ENCODE measurements at places on chromosomes 1 and 21.

DNA sequence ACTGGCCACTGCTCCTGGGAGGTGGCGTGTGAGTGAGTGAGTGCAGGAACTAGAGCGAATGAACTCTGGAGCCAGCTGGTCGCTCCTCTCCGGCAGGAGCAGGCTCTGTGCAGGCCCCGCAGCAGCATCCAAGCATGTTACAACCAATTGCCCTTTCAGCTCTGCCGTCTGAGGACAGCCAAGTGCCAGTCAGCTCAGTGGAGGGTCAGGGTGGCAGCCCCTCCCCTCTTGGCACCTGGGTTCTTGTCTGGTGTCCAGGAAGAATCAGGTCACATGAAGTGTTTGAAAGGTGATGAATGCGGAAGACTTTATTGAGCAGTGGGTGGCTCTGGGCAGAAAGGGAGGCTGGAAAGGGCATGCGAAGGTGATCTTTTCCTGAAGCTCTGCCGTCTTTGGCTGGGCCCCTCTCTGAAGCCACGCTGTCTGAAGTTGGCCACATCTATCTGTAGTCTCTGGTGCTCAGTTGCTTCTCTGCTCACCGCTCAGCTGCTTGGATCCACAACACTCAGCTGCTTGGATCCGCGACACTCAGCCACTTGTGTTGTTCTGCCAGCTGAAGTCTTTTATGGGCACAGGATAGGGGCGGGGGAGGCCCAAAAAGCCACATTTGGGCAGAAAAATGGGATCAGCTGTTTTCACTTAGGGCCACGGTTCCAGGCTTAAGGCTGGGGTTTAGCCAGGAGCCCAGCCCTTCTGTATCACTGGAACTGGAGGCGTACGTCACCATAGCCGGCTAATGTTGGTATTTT is 139.8 kb downstream of the ADSS2 start:
- DNase-seq: no peak
- H3K4me3 ChIP-seq: no peak overlapping the region
- no peaks in the 10 kb centered on the region for H3K36me3 ChIP-seq
- no peaks in the 10 kb centered on the region for H3K4me1 ChIP-seq

DNA sequence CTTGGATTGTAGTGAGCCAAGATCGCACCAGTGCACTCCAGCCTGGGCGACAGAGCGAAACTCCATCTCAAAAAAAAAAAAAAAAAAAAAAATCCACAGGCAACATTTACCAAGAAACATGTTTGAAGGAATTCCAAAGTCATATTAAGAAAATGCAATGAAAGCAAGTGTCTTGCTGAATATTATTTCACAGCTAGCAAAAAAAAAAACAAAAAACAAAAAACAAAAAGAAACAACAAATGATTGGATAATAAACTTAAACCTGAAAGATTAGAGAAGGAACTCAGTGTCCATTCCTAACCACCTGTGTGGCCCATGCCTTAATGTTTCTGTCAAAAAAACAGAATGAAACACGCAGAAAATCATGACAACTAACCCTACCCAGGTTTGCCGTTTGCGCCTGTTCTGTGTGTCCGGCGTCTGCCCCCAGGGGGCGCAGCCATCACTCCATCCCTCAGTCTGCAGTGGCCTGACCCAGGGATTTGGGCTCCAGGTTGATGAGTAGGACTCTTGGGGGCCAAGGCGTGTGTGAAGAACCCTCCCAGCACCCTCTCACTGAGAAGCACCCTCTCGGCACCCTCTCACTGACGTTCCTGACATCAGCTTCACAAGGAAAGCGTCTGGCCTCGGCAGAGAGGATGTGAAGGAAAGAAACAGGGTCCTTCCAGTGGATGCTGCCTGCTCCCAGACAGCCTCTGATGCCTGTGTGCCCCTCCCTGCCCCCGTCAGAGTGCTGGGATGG is 19.2 kb upstream of the PTTG1IP start:
- H3K4me1 ChIP-seq: peaks cover 6% of the 10 kb centered on the region
- no peak overlapping the region for H3K4me3 ChIP-seq
- no peaks in the 10 kb centered on the region for H3K27me3 ChIP-seq
- H3K36me3 ChIP-seq: no peaks in the 10 kb centered on the region
- DNase-seq: peak; percentile 77
- no peak overlapping the region for H3K27ac ChIP-seq

DNA sequence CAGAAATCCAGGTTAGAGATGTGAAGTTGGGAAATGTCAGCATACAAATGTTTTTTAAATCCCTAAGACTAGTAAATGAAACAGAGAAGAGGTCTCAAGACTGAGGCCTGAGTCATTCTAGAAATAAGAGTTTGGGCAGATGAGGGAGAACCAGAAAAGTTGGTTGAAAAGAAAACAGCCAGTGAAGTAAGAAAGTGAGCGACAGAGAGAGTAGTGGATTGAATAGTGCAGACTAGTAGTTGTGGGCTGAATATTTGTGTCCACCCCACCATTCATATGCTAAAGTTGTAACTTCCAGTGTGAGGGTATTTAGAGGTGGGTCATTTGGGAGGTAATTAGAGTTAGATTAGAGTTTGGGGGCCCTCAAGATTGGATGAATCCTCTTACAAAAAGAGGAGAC is 889.2 kb downstream of the TTLL7 start:
- no peaks in the 10 kb centered on the region for H3K4me1 ChIP-seq
- DNase-seq: no peak
- H3K4me3 ChIP-seq: no peak overlapping the region
- no peak overlapping the region for H3K27ac ChIP-seq
- no peaks in the 10 kb centered on the region for H3K27me3 ChIP-seq

DNA sequence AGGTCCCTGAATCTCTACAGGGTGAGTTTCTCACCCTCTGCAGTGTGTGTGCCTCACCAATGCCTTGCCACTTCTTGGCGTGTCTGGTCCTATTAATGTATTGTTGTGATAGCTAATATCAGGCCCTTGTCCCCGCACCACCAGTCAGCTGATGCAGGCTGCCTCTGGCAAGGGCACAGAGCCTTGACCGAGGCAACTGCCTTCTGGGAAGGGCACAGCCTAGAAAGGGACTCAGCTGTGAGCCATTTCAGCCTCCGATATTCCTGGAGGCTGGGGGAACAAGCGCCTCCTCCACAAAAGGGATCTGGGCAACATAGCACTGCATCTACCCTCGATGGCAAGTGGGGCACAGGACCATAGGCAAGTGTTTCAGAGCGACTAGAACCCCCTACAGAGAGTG is 27.0 kb downstream of the IL10RB start:
- no peaks in the 10 kb centered on the region for H3K27me3 ChIP-seq
- H3K4me3 ChIP-seq: no peak overlapping the region
- H3K36me3 ChIP-seq: no peaks in the 10 kb centered on the region

DNA sequence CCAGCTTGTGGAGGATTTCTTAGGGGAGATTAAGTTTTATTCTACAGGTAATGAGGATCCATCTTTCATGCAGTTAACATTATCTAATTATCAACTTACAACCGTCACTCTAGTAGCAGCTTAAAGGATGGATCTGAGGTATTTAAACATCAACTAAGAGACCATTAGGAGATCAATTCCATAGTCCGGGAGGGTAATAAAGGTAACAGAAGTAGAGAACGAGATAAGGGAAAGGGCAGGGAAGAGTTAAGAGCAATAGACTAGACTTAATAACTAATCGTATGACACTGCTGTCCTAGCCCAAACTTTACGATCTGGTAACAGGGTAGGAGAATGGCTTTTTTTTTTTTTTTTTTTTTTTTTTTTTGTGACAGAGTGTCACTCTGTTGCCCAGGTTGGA is 19.5 kb upstream of the CCDC17 start:
- H3K36me3 ChIP-seq: peaks cover 20% of the 10 kb centered on the region
- H3K27ac ChIP-seq: no peak overlapping the region
- no peak for DNase-seq
- H3K27me3 ChIP-seq: no peaks in the 10 kb centered on the region

DNA sequence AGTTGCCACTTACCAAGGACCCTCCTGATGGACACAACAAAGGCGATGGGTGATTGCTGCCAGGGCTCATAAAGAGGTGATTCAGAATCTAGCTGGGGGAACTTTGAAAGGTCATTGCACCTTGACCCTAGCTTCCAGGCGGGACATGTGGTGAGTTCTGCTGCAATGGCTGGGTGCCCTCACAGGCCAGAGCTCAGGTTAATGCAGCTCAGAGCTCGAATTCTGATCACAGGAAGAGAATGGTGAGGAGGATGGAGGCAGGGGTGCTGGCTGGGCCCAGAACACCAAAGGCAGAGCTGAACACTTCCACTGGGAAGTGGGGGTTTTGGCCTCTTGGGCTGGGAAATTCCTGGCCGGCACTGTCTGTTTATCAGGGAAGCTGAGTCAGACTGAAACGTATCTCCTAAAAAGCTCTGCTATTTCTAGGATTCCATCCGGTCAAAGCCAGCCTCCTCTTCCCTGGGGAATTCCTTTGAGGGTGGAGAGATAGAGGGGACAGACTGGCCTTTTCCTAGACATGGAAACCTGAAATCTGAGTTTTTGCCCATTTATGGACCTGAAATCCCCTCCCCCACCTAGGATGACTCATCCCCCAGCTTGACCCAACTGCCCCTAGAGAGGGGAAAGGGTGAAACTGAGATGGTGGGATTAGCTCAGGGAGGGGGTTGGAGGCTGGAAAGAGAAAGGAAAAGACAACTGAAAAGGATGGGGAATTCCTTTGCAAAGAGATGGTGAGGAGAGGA is 27.2 kb downstream of the NUAK2 start:
- H3K4me1 ChIP-seq: peaks cover 61% of the 10 kb centered on the region
- peak overlapping the region; percentile 12 for H3K4me3 ChIP-seq
- no peaks in the 10 kb centered on the region for H3K36me3 ChIP-seq
- H3K27ac ChIP-seq: peak overlapping the region; percentile 99
- DNase-seq: peak; percentile 83

GRCh38 chr1:28917757-28918118 is 3.4 kb downstream of the EPB41 start:
- no peak overlapping the region for H3K4me3 ChIP-seq

- H3K27ac ChIP-seq: no peak overlapping the region
- peak; percentile 58 for DNase-seq
- no peaks in the 10 kb centered on the region for H3K27me3 ChIP-seq
Measured at GRCh38 chr1:40532844-40533424, 1.5 kb downstream of the ZNF684 start.
